ENCODE measurements at places on chromosomes 2 and 18.

DNA sequence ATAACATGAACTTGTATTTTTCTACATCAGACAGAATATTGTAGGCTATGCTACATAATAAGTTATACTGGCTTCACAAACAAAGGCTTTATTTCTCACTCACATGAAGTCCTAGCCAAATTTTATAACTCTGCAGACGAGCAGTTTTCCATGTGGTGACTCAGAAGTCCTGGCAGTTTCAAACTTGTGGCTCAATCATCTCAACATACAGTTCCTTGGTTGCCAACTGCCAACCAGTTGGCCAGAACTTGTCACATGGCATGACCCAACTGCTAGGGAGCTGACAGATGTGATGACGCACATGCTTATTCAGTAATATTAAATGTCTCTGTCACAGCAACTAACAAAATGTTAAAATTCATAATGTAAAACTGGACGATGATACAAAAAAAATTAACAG, 63.8 kb upstream of the ZC3H15 start:
- DNase-seq: peak; percentile 32

DNA sequence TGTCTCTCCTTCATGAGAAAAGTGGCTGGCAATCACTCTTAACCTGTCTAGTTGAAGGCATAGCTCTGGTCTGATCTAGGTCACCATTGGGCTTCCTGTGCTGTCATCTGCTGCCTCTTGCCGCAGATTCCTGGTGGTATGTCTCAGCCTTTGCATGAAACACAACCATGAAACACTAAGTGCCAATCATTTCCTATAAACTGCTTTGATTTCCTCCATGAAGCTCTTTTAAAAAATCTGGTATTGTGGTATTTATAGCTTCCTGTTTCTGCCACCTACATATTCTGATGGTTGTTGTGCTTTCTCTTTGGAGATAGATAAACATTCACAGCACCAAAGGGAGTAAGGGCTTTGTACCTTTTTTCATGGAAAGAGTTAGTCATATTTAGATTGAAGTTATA, 120.0 kb upstream of the EPC2 start:
- no peak for DNase-seq

GRCh38 chr2:65666156-65666725, 233.8 kb upstream of the SPRED2 start:
- peak; percentile 32 for DNase-seq

DNA sequence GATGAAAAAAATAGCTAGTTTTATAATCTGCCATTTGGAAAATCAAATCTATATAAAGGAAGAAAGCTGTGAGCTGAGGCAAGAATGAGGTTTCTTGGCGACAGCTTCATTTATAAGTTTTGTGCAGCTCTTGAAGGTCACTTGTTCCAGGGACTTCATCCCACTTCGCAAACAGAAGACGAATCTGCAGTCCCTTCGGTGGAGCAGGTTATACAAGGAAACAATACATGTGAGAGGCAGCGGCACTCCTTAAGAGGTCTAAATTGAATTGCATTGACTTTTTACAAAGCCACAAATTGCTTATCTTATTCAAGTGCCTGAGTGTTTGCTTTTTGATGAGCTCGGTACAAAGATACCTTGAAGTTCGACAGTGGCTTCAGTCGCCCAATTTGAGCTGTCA, 72.2 kb downstream of the C1QL2 start:
- no peak for DNase-seq

GRCh38 chr18:1090758-1091157, 186.1 kb downstream of the ADCYAP1 start:
- DNase-seq: no peak

GRCh38 chr2:96945014-96945413, 41.4 kb downstream of the FAM178B start:
- no peak for DNase-seq

- no peak for DNase-seq
Measured at GRCh38 chr2:127024769-127025358, 82.1 kb downstream of the BIN1 start.

DNA sequence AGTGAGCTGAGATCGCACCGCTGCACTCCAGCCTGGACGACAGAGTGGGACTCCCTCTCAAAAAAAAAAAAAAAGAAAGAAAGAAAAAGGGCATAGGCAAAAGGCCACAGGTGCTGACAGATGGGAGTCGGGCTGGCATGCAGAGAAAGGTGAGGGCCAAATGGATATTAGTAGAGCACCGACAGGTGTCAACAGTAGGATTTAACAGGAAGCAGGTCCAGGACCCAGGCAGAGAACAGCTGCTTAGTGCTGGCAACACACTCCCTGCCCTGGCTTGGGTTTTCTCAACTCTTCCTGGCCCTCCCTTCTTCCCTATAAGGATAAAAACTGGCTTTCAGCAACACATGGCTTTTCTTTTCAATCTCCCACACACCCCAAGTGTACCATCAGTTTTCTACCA, 84.9 kb downstream of the MRO start:
- no peak for DNase-seq

DNA sequence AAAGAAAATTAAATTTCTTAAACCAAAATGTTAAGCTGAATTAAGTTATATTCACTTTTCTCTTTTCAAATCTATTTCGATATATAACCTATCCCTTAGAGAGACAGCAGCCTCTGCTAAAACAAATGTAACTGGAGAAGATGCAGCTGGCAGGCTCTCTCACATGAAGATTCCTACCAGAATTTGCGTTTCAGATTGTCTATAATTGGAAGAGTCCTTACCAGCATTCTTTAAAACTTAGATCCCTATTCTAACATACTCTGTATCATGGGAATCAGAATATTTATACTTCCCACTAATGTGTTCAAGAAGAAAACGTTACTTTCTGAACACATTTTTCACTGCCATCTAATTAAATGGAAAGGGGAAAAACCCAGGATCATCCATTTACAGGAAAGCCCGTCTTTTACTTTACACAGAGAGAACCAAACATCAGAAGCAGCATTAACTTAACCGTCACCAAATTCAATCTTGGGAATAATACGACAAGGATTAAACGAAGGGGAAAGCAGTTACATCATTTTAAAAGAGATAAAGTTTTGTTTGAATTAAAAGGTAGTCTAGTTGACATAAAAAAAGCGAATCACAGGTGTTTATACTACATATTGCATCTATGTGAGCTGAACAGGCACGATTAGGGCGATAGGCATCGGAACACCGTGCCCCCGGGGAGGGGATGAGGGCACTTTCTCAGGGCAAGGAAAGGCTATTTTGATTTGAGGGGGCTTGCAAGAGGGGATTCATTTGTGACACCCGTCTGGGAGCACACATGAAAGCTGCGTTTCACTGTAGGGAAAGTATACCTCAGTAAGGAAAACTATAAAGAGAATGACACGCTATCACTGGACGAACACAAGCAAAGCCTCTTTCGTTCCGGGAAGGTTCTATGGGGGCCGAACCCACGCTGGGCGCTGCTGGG, 1.3 kb downstream of the PTPN2 start:
- DNase-seq: no peak

DNA sequence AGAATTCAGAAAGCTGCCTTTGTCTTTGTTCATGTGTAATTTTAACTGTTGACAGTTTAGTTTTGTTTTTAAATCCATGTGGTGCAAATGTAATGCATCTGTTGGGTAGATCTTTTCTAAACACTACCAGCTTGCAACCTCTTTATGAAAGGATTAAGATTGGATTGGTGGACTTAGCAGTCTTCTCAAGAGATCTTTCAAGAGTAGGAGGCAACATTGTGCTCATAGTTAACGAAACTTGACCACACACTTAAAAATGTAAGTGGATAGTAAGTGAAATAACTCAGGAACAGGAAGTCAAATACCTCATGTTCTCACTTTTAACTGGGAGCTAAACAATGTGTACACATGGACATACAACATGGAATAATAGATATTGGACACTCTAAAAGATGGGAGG, 579.0 kb downstream of the RIT2 start:
- no peak for DNase-seq

DNA sequence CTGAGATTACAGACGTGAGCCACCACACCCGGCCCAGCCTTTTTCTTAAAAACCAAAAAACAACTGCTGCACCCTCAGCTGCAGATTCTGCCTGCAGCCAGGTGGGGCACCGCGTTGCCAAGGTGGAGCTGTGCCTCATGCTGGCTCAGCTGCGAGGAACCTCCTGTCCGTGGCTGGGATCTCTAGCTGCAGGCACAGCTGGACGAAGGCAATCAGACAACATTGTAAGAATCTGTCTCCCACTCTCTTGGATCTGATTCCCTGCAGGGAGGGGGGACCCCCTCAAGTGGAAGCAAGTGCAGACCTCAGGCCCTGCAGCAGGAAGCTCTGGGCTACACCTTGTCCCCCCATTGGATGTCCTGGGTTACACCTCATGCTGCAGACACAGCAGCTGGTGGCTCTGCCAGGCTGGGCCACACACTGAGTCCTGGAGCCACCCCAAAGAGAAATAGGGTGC, 24.1 kb downstream of the CIDEA start:
- no peak for DNase-seq

DNA sequence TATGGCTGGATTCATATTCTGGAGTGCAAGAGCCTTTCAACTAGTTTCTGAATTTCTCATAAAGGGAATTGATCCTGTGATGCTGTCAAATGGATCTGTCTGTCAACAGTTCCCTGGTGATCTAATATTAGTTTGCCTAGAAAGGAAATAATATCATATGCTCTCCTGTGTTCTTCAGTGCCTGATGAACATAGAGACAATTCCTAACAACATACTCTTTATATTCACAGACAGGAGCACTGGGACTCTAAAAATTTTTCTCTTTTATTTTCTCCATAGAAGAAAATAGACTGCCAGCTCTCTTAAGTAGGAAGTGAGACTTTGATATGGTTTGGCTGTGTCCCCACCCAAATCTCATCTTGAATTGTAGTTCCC, 259.7 kb downstream of the TMX3 start:
- no peak for DNase-seq

- DNase-seq: no peak
Measured at GRCh38 chr2:75180476-75180875, 18.8 kb downstream of the TACR1 start.

- DNase-seq: no peak
Measured at GRCh38 chr2:185780890-185781289, 42.3 kb downstream of the FSIP2 start.

GRCh38 chr18:55665506-55665905, 77.5 kb upstream of the TCF4 start:
- DNase-seq: no peak

GRCh38 chr2:8412082-8412481, 269.8 kb upstream of the ID2 start:
- DNase-seq: peak; percentile 9

DNA sequence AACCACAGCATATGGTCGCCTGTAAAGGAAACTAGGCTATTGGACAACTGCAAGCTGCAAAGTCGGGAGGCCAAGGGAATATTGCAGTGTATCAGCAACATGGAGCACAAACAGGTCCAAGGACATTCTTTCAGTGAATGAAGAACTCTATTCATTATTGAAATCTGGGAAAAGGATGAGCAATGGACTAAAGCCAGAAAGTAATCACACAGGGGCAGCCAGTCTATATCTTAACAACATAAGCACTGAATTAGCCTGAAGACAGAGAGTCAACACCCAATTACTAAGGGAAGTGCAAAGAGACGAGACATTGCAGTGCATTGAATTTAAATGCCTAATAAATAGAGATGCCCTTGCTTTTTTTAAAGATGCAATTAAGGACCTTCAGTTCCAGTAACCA, 615.5 kb upstream of the SETBP1 start:
- no peak for DNase-seq

- DNase-seq: no peak
Measured at GRCh38 chr2:66443186-66443978, 8.5 kb downstream of the MEIS1 start.

GRCh38 chr2:47039489-47039870, 115.6 kb downstream of the STPG4 start:
- no peak for DNase-seq

- no peak for DNase-seq
Measured at GRCh38 chr2:161238560-161239325, 69.5 kb upstream of the PSMD14 start.

- DNase-seq: no peak
Measured at GRCh38 chr18:13067966-13068365, 76.8 kb downstream of the CEP192 start.

- DNase-seq: peak; percentile 1
Measured at GRCh38 chr2:208142240-208142924, 3.6 kb downstream of the CRYGB start.

DNA sequence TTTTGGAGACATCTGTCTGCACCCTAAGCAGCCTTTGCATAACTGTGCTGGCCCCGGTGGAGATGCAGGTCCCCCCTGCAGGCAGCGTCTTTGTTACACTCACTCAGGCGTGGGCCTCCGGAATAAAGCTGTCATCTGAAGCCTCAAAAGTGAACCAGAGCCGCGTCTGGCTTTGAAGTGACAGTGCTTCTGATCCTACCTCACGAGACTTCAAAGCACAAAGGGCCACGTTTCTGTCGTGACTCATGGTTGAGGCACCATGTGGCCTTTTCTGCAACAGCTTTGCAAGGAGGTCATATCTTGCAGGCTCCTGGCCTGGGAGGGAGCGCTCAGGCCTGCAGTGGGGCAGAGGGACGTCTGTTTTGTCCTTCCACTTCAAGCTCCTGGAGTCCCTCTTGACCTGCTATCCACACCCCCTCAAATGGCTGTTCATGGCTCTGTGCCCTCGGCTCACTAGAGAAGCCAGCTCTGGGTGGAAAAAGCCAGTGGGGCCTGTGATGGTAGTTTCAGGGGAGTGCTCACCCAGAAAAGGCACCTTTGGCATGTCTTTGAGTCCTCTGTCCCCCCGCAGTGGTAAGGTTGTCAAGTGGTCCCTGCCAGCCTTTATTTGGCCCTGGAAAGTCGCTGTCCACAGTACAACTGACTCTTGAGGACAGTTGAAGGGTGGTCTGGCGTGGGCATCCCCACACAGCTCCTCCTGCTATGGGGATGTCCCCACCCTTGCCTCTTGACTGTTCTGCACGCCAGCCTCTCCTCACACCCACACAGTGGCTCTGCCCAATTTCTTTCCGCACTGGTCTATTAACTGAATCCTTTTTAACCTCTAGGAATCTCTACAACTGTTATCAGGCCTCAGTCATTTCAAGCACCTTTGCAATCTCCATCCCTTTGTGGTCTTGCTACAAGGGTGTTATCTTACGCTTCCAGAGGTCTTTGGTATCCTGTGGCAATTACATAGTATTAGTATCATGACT, 19.3 kb downstream of the GPR55 start:
- no peak for DNase-seq

DNA sequence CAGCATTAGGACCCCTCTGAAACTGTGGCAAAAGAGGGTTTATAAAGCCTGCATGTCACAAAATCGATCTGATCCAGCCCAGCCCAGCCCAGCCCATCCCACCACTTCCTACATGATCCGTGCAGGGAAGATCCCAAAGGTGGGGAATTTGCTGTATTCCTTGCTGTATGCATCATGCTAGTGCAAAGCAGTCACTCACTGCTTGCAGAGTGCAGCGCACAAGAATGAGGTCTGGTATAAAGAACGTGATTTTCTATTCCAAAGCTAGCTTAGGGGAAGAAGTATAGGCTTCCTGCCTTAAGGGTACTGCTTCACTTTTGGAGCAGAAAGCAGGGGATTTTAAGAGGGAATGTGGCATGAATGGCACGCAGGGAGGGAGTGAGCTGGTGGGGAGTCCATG, 18.9 kb upstream of the SERPINB11 start:
- DNase-seq: no peak

DNA sequence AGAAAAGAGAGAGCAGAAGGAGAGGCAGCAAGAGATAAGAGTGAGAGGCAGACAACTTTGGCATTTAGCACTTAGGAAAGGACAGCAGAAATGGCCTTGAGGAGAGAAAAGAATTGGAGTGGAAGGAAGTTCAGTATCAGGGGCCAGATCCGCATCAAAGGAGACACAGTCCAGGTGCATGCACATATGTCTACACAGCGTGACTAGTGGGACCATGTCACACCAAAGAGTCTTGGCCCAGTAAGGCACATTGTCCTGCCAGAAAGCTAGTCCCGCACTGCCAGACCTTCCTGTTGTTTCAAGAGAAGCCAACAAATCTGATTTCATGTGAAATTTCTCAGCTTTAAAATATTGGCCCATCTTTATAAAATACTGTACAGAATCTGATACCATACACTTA, 8.5 kb upstream of the STK39 start:
- DNase-seq: no peak

All from fibroblast of skin of left quadriceps (primary cell).